ENCODE measurements at places on chromosomes 5 and 9.

DNA sequence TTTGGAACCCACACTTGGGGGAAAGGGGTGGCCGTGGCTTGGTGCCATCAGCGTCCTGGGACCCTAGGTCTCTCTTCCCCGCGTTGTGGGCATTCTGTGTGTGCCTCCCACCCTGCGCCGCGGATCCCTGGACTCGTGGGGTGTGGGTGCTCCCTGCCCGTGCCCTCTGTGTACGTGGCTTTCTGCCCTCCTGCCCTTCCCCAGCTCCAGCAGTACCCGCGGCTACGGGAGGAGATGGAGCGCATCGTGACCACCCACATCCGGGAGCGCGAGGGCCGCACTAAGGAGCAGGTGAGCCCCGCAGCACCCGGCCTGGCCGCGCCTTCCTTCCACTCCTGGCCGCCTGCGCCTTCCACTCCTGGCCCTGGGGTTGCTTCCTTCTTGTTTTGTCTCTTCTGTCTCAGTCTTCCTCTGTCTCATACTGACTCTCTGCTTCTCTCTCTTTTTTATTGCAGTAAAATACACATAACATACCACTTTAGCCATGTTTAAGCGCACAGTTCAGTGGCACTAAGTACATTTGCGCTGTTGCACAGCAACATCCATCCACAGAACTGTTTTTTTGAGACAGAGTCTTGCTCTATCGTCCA, 30.7 kb downstream of the DNM1 start:
- no peak for DNase-seq

DNA sequence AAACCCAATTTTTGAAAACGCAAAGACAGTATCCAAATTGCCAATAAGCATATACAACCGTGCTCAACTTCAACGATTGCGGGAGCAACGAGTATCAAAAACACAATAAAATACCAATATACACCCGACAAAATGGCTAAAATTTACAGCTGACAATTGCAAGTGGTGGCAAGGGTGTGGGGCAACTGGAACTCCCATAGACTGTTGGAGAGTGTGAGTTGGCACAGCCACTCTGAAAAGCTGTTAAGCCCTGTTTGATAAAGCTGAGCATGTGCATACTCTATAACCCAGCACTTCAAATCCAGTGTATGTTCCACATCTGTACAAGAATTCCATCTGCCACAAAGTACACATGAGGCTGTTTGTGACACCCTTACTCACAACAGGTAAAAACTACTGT, 20.3 kb upstream of the NKD2 start:
- DNase-seq: no peak

DNA sequence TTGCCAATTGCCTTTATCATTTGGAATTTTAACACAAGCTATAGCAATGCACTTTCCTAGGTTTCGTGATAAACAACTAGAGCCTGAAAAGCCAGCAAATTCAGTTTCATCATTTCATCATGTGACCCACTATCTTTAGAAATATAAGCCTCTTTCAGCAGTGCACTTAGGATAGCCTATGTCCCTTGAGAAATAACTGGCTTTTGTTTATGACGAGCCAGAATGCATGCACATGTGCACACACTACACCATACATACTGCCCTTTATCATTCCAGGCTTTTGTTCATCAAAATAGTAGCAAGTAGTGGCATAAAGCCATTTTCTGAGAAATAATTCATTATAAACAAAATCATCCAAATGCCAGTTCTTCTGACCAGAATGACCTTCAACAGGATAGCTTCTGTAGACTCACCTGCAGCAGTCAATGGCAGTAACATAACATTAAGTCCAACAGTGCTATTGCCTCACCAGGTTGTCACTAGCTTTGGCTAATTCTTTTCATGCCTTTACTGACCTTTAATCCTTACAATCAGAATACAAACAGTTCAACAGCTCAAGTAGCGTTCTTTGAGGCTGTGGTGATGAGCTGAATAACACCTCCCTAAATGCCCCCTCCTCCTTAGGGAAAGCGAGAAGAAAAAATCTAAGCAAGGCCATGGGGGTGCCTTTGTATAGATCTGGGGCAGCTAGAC, 132.3 kb upstream of the SMARCA2 start:
- no peak for DNase-seq

- DNase-seq: no peak
These were observed 78.6 kb upstream of the MPDZ start for GRCh38 chr9:13358128-13358527.

DNA sequence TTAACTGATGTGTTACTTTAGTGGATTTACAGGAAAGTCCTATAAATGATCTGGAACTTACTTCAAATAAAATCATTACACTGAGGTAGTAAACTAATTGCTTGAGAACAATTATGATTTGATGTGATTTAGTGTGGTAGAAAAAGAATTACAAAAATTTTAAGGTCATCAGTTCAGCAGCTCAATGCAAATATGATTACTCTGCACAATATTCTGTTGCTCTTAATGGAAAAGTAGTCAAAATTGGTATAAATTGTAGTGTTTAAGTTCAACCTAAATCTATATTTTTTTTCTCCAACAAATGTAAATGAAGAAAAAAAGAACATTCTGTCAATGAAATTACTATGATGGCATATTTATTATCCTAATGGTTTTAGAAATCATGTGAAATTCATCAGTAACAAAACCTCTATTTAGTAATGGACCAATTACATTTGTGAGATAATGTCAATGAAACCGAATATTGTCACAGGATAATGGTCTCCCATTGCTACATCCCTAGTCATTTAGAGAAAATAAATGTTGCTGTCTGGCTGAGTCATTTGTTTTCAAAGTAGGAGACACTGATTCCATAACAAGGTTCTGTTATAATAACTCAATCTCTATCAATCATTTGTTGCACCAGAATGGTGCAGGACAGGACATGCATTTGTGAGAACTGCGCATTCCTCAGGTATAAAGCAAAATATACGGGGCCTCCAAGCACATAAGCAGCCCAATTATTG, 177.1 kb downstream of the NFIB start:
- no peak for DNase-seq

DNA sequence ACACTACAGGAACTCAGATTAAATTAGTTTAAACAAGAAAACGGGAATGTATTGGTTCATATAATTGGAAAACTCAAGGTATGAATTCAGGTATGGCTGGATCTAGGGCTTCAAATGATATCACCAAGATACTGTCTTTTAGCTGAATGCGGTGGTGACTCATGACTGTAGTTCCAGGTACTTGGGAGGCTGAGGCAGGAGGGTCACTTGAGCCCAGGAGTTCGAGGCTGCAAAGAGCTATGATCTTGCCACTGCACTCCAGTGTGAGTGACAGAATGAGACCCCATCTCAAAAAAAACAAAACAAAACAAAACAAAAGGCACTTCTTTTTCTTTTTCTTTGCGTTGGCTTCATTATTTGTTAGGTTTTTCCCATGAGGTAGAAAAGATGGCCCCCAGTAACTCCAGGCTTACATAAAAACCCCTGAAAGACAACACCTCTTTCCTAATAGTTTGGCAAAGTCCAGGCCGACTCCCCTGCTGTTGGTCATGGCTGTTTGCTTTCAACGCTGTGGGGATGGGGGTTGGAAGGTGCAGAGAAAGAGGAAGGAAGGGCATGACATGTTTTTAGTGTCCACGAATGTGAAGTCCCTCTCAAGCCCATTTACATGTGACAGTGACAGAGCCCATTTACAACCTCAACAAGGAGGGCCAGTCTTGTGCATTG, 39.8 kb upstream of the CRB2 start:
- no peak for DNase-seq

DNA sequence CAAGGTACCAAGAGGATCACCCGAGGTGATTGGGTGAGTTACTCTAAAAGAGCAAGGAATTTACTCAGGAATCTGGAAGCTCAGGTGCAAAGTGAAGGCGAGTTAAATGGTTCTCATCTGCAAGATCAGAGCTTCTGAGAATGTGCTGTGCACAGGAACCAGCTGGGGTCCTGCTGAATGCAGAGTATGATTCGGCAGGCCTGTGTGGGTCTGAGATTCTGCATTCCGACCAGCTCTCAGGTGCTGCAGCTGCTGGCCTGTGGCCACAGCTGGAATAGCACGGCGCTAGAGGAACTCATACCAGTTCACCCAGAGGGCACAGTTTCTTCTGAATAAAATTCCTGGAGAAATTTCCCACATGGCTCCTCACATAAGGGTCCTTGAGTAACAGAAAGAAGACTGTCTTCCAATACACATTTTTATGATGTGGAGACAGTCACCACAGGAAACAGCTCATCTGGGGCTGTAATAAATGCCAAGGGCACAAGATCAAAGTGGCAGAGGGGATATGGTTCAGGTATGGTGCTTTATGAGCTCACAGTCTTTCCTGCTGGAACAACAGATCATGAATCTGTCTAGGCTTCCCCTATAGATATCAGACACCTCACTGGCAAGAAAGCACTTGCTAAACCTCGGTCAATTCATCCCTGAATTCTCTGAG, 83.9 kb downstream of the PTPN3 start:
- DNase-seq: no peak

DNA sequence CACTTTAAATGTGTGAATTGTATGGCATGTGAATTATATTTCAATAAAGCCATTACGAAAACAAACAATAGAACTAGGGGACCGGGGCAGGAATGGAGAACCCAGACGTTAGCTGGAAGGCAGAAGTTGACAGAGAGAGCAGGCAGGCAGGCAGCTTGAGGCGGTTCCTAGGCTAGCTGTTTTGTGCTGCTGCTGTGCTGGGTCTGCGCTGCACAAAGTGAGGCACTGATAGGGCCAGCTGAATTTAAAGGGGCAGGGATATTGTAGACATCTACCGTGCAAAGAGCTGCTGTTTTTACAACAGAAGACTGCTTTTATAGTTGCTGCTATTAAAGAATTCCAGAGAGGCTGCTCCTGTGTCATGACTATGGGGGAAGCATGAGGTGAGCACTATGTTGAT, 21.6 kb upstream of the MIER3 start:
- DNase-seq: no peak

DNA sequence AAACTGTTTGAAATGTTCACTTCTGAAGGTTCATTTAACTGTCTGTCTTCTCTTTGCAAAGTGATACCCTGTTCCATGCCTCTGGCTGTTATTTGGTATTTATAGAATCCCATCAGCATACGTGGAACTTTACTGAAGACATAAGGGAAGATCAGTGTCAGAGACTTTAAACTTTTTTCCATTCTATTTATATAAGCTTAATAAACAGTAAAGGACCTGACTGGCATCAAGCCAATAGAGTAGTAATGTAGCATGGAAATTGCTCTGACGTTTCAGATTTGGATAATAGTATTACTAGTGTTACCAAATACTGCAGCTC, 94.9 kb upstream of the MINAR2 start:
- no peak for DNase-seq

DNA sequence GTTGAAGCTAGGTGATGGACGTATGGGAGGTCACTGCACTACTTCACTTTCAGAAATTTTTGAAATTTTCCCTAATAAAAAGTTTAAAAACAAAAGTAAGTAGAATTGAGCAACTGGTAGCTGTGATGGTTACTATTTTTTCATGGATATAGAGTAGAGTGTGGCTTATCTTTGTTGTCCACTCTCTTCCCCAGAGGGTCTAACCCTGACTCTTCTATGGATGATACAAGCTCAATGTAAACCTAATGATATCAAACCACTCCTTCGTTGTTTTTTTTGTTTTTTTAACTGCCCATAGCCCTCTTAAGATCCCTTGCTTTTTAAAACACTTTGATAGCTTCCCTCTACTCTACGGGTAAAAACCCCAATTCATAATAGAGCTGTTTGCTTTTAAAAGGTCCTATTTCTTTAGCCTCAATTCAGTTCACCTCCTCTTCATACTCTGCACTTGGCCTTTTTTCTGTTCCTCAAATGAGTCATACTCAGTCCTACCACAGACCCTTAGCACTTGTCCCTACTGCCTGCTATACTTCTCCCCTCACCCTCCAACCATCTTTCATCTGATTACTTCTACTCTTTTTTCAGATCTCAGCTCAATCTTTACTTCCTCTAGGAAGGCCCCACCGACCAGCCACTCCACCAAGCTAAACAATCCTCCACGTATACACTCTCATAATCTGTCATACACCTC, 2.6 kb downstream of the HDAC3 start:
- no peak for DNase-seq

- no peak for DNase-seq
These were observed 46.8 kb downstream of the NSUN2 start for GRCh38 chr5:6585939-6586646.

DNA sequence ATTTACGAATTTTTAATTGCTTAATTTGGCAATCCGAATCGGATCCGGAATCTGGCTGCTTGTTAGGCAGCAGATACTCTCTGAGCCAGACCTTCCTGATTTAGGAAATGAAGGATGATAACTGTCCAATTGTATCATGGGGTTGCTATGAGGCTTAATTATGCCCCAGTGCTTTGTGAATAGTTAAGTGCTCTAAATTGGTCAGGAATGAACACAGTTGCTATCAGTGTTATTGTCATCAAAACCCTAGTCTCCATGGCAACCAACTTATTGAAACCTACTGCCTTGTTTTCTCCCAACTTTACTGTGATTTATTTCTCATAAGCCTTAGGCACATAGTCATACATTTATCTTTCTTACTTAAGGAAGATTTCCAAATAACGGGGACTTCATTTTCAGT, 47.9 kb downstream of the MAMDC2 start:
- DNase-seq: no peak

- DNase-seq: no peak
These were observed 898 bp downstream of the STC2 start for GRCh38 chr5:173327084-173327947.

- no peak for DNase-seq
These were observed 301.8 kb upstream of the TRPC7 start for GRCh38 chr5:136666970-136667620.

GRCh38 chr9:126478216-126478981, 135.3 kb upstream of the LMX1B start:
- no peak for DNase-seq

DNA sequence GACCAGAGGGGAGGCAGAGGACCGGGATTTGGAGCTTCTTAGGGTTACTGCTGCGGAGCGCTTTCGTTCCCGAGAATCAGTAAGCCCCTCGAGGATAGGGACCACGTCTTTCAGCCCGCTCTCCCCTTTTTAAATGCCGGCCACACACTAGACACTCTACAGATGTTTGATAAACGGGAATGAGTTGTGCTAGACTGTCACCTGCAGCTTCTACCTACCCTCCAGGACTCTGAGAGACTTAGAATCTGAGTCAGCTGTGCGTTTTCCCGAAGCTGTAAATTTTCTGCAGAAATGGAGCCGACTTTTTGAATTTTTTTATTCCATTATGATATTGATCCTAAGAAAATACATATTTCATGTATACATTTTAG, 670 bp downstream of the CCDC171 start:
- DNase-seq: no peak

DNA sequence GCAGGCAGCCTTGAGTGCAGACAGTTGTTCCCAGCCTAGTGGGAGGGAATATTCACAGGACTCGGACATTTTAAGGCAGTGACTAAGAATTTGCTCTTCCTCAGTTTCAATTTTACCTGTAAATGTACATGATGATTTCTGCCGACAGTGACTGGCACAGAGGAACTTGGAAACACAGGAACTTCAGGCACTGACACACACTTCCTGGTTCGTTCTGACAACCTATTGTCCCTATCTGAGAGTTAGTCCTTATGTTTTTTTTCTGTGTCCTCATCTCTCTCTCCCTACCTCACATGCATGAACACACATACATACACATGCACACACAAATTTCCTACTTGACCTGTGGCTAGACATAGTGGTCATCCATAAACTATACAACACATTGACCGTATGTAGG, 89.4 kb upstream of the CD180 start:
- DNase-seq: no peak

GRCh38 chr5:124480964-124481363, 265.5 kb downstream of the ZNF608 start:
- no peak for DNase-seq

- DNase-seq: no peak
These were observed 66.9 kb downstream of the TMC1 start for GRCh38 chr9:72588336-72588735.

Data from CD4-positive, alpha-beta T cell treated with Interleukin-15 for 4 hours (primary cell).